ENCODE measurements at places on chromosomes 2 and 18. TPM values are rescaled to one million over a fixed set of nuclear protein-coding genes. Genes with fewer than 3 reads are reported as not detected.
A peak's percentile ranks its signal among the peaks of the same experiment; 100 is the strongest.

GRCh38 chr2:39409697-39410389, 27.2 kb downstream of the MAP4K3 start:
- DNase-seq, result no peak

DNA sequence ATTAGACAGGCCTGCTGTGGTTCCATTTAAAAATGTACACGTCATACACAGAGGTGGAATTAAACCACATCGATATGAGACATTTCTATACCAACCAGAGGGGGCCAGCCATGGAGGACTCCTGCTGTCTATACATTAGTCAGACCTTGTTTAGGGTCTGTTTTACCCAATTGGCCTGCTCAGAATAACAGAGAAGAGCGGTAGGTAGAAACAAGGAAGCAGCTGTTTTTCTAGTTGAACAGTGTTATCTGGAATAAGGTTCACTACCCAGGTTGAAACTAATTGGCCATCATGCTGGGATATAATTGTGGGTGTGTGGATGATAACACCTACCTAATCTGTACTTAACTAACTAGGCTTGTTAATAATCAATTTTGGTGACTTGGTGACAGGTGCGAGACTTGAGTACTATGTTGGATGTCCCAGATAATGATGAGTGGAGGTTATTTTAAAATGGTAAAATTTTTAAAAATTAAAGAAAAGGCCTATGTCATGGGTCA, 47.5 kb downstream of the RHBDD1 start:
- no peak for DNase-seq

- no peak for DNase-seq
These were observed 61.2 kb downstream of the BOD1L2 start for GRCh38 chr18:57208047-57208446.

GRCh38 chr2:143742581-143742980, 613.4 kb downstream of the ARHGAP15 start:
- peak; percentile 16 for DNase-seq

DNA sequence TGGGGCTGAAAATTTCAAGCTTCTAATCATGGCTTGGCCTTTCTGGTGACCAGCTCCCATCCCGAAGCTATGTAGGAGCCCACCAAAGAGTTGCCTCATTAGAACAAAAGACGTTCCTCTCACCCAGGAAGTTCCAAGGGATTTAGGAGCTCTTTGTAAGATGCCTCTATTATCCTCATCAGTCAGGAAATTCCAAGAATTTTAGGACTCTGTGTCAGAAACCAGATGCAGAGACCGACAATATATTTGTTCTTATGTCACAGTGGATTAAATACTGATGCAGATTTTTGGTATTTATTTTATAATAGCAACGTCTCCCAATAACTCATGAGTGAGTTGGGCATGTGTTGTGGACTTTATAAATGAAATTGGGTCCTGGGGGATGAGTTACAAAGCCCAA, 91.8 kb upstream of the SKOR2 start:
- DNase-seq, result no peak

DNA sequence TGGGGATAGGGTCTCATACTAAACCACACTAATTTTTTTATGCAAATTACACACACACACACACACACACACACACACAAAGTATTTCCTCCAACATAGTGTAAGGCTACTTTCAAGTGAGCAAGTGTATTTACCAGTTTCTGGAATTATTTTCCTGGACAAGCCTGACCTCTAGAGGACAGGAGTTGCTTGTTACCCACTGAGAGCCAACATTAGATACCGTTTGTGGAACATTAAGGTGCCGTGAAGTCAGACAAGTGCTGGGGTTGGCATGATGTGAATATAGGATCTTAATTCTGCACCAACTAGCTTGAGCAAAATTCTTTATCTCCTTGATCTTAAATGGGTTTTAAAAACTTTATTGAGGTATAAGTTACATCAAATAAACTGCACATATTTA, 39.3 kb upstream of the SERPINB2 start:
- DNase-seq, result peak; percentile 60

- DNase-seq, result peak; percentile 77
These were observed 697 bp downstream of the LGALSL start for GRCh38 chr2:64454386-64455332.

DNA sequence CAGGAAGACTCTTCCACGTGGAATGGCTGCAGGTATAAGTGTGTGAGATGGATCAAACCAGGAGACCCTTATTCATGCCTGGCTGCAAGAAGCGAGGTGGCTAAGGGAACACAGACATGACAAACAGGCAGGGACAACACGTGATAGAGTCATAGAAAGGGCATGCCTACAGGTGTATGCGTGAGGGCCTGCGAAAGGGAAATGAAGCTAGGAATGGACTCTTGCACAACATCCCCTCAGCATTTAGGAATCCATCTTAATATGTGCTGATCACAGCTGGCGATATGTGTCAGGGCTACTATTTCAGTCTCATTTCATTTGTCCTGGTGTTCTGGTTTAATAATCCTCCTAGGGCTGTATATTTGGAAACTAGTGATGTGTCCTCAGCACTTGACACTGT, 291.2 kb downstream of the MYT1L start:
- no peak for DNase-seq

- DNase-seq, result no peak
These were observed 34.3 kb downstream of the FMNL2 start for GRCh38 chr2:152369176-152369860.

DNA sequence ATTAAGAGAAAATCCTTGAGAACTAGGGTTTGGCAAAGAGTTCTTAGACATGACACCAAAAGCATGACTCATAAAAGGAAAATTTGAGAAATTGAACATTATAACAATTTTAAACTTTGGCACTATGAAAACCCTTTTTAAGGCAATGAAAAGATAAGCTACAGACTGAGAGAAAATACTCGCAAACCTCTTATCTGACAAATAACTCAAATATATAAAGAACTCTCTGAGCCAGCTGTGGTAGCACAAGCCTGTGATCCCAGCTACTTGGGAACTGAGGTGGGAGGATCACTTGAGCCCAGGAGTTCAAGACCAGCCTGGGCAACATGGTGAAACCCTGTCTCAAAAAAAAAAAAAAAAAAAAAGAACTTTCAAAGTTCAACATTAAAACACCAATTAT, 70.5 kb downstream of the FAM168B start:
- no peak for DNase-seq

GRCh38 chr2:205698286-205699268, 16.3 kb downstream of the NRP2 start:
- DNase-seq, result peak; percentile 72

DNA sequence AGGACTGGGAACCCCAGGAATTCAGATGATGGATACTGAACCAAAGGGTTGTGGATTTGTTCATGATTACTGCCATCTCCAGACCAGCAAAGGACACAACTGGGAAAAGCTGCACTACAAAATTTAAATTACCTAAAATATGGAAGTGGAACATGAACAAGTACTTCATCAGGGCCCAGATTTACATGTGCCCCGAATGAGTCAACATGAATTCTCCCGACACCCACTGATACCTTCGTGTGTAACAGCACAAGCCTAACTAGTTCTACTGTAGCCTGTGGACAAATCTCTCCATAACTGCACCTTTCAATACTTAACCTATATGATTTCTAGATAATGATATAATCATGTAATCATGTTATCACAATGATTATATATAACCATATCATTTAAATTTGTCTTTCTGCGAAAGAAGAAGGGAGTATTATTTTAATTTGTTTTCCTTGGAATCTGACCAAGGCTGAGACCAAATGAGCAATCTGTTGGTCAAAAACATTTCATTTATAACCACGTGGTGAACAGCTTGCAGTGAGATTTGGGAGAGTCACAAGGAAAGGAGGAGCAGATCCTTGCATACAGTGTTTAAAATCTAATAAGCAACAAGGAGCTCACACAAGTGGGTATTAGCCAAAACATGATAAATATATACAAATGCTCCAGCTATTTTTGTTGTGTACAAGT, 70.5 kb downstream of the CACNB4 start:
- no peak for DNase-seq

DNA sequence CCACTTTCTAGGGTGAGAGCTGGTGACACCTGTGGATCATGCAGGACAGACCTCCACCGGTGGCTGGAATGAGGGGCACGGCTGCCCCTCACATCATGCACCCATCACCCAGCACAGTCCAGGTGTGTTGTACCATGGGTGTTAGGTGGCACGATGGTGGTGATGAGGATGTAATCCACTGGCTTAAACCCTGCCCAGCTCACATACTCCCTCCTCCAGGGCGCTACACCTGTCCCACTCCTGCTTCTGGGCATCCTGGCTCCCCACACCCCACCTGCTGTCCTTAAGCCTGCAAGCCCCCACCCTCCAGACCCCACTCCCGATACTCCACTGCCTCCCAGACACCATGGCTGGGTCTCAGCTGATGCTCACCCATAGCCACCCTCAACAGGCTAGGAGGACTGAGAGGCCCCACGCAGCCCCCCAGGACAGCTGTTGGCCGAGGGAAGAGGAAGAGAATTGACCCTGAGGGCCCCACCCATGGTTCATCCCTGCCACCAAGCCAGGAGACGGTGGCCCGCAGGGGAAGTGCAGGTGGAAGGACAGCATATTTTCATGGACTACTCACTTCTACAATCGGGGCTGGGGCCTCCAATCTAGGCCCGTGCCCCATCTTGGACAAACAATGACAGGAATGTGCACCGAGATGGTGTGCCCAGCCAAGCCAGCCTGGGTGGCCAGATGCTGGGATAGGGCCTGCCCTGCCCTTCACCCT, 34.3 kb downstream of the MAL start:
- no peak for DNase-seq

DNA sequence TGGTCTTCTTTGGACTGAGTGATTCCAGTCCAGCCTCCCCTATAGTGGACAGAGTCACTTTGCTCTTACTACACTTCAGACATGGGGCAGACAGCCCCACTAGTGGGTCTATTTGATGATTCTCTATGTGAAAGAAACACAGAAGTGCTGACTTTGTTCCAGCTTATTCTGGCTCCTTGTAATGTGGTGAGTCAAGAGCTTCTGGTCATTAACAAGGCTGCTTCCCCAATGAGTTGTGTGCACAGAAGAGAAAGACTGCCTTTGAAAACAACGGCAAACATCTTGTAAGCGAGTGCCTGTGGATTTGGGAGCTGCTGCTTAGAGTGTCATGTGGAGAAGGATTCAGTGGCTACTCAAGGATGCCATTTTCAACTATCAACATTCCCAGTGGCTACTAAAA, 39.1 kb downstream of the RMC1 start:
- DNase-seq, result peak; percentile 28

- DNase-seq, result peak; percentile 40
These were observed 10.1 kb downstream of the SP9 start for GRCh38 chr2:174344716-174345461.

DNA sequence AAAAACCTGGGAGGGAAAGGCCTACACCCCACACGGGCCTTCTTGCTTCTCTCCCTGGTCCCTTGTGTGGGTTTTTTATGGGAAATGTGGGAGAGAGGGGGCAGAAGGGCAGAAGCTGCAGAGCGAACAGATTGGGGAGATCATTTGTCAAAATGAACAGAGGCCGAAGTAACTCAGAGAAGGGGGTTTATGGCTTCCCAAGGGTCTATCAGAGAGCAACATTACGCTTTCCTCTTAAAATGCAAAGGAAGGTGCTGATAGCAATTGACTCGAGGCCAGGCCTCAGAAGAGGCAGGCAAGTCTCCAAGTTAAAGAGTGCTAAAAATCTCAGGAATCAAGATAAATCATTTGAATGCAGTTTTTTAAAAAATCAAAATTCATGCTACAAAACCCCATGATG, 101.5 kb downstream of the SGPP2 start:
- no peak for DNase-seq

DNA sequence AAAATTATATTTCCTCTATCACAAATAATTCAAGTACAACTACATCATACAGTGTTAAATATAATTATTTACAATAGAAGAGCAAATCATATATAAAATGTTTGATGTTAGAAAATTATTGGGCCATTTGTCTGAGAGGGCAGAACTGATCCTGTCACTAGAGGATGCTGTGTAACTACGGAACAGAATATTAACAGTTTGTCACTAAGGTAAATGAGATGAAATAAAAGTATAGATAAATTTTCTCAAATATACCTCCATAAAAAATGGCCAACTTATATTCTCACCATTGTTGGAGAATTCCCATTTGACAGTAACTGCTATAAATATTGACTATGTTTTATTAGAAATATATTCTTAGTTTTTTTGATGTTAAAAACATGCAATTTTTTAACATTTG, 1067.4 kb upstream of the DDX18 start:
- no peak for DNase-seq

- no peak for DNase-seq
These were observed 25.7 kb upstream of the KCNJ13 start for GRCh38 chr2:232802091-232802490.

DNA sequence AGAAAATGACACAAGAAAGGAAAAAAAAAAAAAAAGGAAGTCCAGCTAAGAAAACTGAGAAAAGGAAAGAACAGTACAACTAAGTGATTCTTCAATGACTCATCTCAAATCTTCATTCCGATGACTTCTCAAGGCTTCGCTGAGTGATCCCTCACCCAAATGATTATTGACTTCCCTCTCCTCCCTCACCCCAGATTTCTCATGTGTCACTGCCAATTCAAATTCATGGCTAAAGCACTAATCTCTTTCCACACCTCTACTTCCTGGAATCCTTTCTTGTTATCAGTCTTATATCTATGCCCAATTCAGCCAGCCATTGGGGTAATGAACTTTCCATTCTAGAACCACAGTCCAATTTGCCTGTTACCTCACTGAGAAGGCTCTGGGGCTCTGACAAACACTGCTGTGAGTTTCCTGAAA, 7.2 kb upstream of the ABCB11 start:
- peak; percentile 13 for DNase-seq

DNA sequence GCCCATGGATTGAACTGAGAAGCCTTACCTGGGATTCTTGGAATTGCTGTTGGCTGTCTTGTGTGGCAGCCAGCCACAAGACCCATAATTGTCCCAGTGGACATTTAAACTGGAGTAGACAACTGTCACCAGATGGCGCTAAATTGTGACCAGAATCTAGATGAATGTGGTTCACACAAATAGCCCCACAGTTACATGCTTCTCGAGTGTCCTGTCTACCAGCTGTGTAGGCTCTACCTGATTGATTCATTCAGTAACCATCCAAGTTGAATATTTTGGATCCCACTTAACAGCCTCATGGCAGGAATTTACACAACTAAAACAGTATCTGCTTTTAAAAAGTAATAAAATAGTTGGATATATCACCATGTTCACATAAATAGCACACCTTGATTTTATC, 73.2 kb downstream of the MAP4K4 start:
- DNase-seq, result no peak

Gene MARCO
- total RNA-seq, result 1.7 TPM

Gene LINC00305
- total RNA-seq, result not detected

Gene SERPINB12
- 0.62 TPM for total RNA-seq

Gene SPP2
- total RNA-seq, result not detected

Gene PJVK
- total RNA-seq, result 3.8 TPM

Gene MALL
- total RNA-seq, result 6.3 TPM

Gene KLHL41
- 2,102 TPM for total RNA-seq

Gene IL1F10
- total RNA-seq, result not detected

Gene CIDEA
- not detected for total RNA-seq

Gene FAM237A
- not detected for total RNA-seq

Gene TFCP2L1
- total RNA-seq, result under 0.01 TPM

Gene FSHR
- 0.31 TPM for total RNA-seq

Gene IL1RL1
- 0.31 TPM for total RNA-seq

Gene SCN2A
- total RNA-seq, result 0.04 TPM

Gene TMEM37
- 2.0 TPM for total RNA-seq

Gene KYNU
- 0.84 TPM for total RNA-seq

All from muscle of leg (tissue), 16 donors.